ENCODE measurements at places on chromosomes 7 and 10. TPM values are rescaled to one million over a fixed set of nuclear protein-coding genes. Genes with fewer than 3 reads are reported as not detected.

The GRM8 gene
- not detected for total RNA-seq

The RAPGEF5 gene
- 0.37 TPM for total RNA-seq

The GALNT17 gene
- 0.37 TPM for total RNA-seq

The GIMAP7 gene
- not detected for total RNA-seq

All from subcutaneous preadipocyte (primary cell).